ENCODE measurements at places on chromosomes 3 and 15.

GRCh38 chr3:127749361-127749760, 73.0 kb downstream of the MGLL start:
- DNase-seq = no peak

- no peak for DNase-seq
Measured at GRCh38 chr15:31359702-31360111, 33.1 kb downstream of the KLF13 start.

DNA sequence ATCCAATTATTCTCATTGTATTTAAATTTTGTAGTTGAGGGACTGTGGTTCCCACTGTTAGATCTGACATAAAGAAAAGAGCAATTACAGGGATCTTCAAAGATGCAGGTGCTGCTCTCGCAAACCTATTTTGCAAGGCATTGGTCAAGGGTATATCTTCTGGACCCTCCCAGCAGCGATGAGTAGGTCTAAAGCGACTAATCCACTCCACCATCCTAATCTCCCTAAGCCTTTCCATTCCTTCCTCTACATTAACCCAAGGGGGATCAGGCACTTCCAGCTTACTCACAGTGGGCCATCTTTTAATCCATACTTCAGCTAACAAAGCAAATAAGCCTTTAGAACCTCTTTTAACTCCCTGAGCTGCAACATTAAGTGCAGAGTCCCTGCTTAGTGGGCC, 37.0 kb upstream of the CPOX start:
- no peak for DNase-seq

GRCh38 chr3:57043518-57043917, 16.9 kb upstream of the SPATA12 start:
- no peak for DNase-seq

DNA sequence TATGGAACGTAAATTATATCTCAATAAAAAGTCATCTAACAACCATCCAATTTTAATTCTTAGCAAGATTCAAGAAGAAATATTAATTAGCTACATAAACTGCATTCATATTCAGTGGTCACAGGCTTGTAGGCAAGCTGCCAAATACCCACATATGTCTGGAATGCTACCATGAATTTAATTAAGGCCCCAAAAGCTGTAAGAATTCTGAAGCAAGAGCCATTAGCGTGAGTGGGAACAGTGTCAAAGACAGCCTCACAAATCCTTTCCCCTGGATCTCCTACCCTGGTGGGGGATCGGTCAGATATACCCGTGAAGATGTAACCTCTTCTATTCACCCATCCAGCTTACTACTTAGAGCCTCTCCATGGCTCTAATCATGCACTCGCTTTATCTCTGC, 40.0 kb downstream of the ATG7 start:
- DNase-seq = no peak

DNA sequence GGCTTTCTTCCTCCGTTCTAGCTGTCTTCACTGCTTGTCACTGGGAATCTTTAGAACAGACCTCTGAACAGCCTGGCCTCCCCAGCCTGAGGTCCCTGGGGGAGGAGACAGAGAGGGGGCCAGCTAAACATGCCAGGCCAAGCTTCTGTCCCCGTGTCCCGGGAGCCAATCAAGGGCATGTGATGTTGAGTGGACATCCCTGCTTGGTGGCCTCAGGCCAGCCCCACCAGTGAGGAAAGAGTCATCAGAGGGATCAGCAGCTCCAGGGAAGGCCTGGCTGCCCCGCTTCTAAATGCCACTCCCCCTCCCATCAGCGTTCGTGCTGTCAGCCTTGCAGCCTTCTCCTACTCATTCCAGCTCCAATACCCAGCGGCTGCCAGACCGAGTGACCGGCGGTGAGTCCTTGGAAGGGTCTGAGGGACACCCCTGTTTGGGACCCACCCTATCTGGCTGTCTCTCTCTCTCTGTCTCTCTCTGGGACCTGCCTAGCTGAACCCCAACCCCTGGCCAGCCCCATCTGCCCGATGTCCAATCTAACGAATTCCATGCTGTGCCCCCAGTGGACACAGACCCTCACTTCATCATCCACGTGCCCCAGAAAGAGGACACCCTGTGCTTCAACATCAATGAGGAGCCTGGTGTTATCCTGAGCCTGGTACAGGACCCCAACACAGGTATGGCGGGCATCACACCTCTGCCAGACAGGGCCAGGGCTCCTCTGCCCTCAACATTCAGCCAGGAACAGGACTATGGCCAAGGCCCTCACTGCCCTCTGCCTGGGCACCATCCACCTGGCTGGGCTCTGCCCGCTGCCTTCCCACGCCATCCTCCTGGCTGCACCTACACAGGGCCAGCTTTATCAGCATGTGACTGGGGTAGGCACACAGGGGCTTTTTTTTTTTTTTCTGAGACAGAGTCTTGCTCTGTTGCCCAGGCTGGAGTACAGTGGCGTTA, 6.6 kb upstream of the ITIH3 start:
- no peak for DNase-seq

- peak; percentile 13 for DNase-seq
Measured at GRCh38 chr15:56917652-56918045, 795 bp upstream of the TCF12 start.

- DNase-seq = no peak
Measured at GRCh38 chr15:53758412-53758811, 1.1 kb downstream of the WDR72 start.

GRCh38 chr3:148606979-148607378, 90.7 kb upstream of the AGTR1 start:
- DNase-seq = no peak

DNA sequence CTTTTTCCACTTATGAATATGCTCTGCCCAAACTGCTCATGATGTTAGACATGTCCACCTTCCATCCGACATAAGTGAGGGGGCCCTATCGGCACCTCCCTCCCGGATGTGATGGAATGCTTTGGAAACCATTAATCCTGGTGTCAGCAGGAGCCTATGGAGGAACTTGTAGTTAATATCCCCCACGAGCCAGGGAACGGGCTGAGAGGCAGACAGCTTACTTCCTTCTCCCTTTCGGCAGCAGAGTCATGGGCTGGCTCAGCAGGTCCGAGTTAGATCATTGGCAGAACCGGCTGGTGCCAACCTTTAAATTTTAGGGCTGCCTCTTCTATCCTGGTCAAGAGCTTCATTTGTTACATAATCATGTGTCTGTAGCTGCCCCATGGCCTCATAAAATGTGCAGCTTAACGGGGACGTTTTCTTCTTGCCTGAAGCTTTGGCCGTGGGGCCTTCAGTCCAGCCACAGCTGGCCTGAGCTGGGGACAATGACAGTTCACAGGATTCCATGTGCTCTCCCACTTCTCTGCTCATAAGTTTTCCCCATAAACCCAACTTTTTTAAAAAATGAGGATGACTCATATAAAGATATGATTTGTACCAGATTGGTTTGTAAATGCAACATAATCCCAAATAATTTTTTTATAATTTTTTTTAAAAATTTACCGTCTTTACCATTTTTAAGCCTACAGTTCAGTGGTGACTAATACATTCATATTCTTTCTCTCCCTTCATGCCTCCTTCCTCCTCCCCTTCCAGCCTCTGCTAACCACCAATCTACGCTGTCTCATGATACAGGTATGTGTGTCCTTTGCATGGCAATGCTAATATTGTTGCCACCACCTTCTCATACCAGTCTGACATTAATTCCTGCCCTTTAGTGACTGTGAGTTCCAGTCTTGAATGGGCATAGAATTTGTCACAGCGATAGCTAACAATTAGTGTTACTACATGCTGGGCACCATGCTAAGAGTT, 62.2 kb upstream of the RGMA start:
- no peak for DNase-seq

DNA sequence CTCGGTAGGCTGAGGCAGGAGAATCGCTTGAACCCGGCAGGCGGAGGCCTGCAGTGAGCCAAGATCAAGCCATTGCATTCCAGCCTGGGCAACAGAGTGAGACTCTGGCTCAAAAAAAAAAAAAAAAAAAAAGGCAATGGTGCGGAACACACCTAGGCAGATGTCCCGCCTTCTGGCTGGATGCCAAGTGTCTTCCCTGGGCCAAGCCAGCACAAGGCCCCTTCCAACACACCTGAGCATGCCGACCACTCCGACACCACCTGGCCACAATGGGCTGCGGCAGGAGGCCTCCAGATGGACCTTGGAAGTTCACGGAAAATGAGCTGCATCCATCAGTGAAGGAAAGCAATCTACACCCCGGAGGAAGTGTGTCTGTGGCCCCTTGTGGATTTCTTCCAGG, 19.0 kb downstream of the NUP210 start:
- no peak for DNase-seq

GRCh38 chr3:15805756-15806266, 8.0 kb upstream of the ANKRD28 start:
- no peak for DNase-seq

DNA sequence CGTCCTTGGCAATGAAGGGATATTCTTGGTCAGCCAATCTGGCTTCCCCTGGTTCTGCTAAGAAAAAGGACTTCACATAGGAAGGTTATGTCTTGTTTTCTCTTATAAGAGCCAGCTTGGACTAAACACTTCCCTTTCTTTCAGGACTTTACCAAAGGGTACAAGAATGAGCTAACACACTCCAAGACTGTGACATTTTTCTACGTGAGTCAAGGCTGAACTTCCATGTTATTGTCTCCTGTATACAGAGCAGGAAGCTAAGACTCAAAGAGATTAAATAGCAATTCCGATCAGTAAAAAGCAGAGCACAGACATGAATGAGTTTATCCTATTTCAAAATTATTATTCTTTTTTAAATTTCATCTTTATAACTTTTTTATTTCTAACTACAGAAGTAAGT, 63.3 kb upstream of the STT3B start:
- no peak for DNase-seq

GRCh38 chr15:82303956-82304777, 41.5 kb downstream of the SAXO2 start:
- no peak for DNase-seq

DNA sequence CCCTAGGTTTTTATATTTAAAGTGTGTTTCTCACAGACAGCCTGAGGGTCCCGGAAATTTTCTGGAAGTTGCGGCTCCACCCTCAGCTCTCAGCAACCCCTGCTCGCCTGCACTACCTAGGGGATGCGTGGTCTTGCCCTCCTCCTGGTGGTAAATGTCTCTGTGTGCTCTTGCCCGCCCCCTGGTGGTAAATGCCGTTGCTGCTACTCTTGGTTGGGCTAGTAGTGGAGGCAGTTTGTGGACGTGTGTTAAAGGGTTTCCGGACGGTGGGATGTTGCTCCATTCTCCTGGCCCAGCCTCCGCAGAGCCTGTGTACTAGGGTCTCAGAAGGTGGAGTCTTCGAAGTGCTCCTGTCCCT, 27.4 kb downstream of the STOML1 start:
- DNase-seq = peak; percentile 84
